ENCODE measurements at places on chromosomes 6 and 20.

- peak; percentile 57 for DNase-seq
Measured at GRCh38 chr6:45432977-45433376, 55.2 kb upstream of the SUPT3H start.

- no peak for DNase-seq
Measured at GRCh38 chr20:4873396-4873795, 127.9 kb downstream of the SLC23A2 start.

GRCh38 chr6:126010040-126010439, 23.7 kb downstream of the TRMT11 start:
- DNase-seq = no peak

GRCh38 chr6:80336911-80337310, 230.4 kb downstream of the BCKDHB start:
- peak; percentile 53 for DNase-seq

GRCh38 chr6:157563611-157564284, 182.8 kb downstream of the ZDHHC14 start:
- no peak for DNase-seq

DNA sequence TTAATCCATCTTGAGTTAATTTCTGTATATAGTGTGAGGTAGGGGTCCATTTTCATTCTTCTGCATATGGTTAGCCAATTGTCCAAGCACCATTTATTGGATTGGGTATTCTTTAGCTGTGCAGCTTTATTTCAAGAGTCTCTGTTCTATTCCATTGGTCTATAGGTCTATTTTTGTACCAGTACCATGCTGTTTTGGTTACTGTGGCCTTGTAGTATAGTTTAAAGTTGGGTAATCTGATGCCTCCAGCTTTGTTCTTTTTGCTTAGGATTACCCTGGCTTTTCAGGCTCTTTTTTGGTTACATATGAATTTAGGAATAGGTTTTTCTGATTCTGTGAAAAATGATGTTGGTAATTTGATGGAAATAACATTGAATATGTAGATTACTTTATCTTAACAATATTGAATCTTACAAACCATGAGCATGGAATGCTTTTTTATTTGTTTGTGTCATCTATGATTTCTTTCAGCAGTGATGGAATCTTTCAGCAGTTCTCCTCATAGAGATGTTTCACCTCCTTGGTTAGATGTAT, 47.0 kb downstream of the TNFAIP3 start:
- no peak for DNase-seq

DNA sequence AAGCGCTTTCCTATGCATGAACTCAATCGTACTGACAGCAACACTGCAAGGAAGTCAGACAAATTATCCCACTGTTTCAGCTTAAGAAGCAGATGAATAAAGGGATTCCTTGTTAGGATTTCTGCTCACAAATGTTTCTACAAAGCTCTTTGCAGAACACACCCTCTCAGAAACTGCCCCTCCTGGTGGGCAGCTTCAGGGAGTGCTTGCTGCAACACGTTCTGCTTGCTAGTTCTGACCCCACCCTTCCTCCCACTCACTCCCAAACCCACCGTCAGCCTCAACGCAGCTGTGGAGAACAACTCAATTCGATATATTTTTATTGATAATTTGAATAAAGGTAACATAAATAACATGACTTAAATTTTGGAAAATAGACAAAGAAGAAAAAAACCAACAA, 250.8 kb upstream of the PRDM1 start:
- DNase-seq = peak; percentile 87

- peak; percentile 5 for DNase-seq
Measured at GRCh38 chr20:15951658-15952057, 621.6 kb downstream of the KIF16B start.

DNA sequence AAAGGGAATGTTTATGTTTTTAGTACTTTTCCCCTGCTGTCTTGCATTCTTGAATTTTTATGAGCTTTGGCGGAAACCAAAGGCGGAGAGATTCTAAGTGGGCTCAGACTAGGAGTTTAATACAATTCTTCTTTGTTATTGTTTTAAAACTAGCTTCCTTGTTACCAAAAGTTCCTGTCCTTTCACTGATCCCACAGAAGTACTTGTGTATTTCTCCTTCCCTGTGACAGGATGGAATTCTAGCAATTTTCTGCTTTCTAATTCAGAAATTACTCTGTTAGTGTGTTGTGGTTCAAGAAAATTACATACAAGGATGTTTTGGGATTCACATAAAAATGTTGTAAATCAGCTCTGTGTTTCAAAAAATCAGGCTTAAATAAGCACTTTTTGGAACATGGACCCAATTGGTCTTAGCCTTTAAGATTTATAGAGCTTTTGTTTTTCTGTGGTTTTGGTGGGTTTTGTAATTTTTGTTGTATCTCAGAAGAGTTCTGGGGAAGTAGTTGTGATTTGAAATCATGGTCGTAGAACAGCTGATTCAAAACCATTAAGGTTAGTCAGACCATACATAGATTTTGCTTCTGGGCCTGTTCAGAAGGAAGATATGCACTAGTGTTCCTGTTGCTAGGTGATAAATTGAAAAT, 17.6 kb upstream of the CTAGE9 start:
- no peak for DNase-seq

GRCh38 chr6:35879151-35879550, 41.7 kb downstream of the SRPK1 start:
- DNase-seq = no peak

DNA sequence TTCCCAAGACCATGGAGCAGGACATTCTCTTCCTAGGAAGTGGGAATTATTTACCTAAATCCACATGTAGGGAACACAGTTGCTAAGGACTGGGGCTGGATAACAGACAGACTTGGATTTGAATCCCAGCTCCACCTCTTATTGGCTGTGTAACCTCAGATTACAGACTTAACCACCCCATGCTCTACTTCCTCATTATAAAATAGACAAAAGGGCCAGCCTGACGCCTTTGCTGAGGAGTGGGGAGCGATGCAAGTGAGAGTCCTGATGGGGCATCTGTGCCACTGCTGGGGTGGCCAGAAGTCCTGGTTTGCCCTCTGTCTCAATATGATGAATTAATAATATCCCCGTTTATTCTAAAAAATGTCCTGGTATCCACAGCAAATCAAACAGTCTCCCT, 46.8 kb downstream of the SPATA2 start:
- no peak for DNase-seq

GRCh38 chr20:11813106-11813890, 104.4 kb upstream of the BTBD3 start:
- DNase-seq = no peak

DNA sequence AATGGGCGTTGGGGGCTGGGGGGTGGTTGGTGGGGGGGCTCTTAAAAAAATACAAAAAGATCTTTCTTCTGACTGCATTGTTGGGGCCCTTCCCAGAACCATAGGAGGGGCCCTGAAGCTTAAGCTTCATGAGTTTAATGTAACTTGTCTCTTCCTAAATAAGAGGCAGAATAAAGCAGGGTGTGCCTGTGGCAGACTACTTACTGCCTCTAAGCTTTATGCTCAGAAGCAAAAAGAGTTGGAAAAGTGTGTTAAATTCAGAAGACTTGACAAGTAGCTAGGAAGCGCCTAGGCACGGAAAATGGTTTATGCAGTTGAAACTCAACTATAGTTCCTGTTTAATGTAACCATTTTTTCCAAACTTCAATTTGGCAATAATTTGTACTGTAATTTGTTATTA, 44.5 kb downstream of the TIAM2 start:
- no peak for DNase-seq

DNA sequence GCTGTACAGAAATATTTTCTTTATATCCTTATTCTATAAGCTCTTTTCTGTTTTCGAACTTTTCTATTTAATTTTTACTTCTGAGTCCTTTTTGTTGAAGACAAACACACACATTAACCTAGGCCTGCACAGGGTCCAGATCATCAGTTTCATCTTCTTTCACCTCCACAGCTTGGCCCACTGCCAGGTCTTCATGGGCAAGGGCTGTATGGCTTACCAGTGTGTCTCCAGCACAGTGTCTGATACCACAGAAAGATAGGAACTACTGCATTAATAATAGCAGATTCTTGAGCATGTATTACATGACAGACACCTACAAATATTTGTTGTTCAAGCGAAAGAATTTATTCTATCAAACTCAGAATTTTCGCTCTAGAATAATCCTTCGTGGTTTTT, 24.4 kb downstream of the QKI start:
- no peak for DNase-seq

- DNase-seq = no peak
Measured at GRCh38 chr6:3471286-3471685, 14.4 kb upstream of the SLC22A23 start.

Data from epithelial cell of esophagus (primary cell).